ENCODE measurements at places on chromosomes 16 and 17. TPM values are rescaled to one million over a fixed set of nuclear protein-coding genes. Genes with fewer than 3 reads are reported as not detected.

NACA2 gene
- total RNA-seq, result not detected

KRTAP2-3 gene
- not detected for total RNA-seq

KRTAP9-8 gene
- total RNA-seq, result not detected

CD7 gene
- total RNA-seq, result 635 TPM

SCGB1C2 gene
- not detected for total RNA-seq

KRT25 gene
- not detected for total RNA-seq

CTRB1 gene
- total RNA-seq, result not detected

HNF1B gene
- not detected for total RNA-seq

CSF3 gene
- not detected for total RNA-seq

NPIPA2 gene
- total RNA-seq, result 4.1 TPM

COL1A1 gene
- 0.95 TPM for total RNA-seq

TOM1L1 gene
- total RNA-seq, result 1.3 TPM

CCDC78 gene
- 1.3 TPM for total RNA-seq

WNT9B gene
- not detected for total RNA-seq

DNA sequence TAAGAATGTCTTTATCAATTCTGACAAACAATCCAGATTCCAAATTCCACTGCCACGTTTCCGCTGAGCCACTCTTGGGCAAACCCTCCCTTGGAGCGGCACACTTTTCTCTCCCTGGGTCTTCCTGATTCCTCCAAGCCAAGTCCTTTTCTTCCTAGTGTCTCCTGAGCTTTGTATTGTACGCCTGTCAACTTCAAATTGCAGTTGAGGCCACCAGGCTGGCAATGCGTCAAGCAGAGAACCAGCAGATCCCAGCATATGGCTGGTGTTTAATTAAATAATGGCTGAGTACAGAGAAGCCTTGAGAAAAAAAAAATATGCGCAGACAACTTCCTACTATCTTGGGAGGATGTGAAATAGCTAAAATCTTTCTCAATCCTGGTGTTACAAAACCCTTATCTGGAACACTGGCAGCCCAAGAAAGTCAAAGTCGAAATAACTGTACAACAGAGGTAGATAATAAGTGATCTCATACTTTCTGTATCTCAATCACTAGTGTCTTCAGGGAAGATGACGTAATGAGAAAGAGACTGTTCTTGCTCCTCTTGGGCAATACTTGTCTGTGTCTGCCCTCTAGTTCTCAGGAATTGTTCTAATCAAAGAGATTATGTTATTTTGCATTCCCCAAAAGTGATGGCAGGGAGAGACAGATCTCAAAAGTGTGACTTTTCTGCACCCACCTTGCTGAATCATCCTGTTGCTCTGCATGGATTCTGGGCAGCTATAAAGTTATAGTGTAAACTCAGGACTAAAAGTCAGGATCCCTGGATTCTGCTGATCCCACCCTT lies 15.0 kb downstream of the SMIM36 start:
- no peak for DNase-seq

DNA sequence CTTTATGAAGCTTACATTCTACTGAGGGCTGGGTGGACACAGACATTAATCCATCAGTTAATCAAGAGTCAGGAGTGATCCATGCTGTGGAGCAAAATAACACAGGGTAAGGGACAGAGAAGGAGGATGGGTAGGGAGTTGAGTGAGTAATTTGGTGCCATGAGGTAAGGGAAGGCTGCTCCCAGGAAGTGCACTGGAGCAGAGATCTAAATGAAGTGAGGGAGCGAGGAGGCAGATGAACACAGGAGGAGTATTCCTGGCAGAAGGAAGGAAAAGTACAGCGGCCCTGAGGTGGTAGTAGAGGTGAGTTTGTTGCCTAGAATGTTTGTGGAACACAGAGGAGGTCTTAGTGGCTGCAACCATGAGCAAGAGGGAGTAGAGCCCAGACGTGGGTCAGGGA lies 34.8 kb downstream of the ASIC2 start:
- DNase-seq, result no peak

DNA sequence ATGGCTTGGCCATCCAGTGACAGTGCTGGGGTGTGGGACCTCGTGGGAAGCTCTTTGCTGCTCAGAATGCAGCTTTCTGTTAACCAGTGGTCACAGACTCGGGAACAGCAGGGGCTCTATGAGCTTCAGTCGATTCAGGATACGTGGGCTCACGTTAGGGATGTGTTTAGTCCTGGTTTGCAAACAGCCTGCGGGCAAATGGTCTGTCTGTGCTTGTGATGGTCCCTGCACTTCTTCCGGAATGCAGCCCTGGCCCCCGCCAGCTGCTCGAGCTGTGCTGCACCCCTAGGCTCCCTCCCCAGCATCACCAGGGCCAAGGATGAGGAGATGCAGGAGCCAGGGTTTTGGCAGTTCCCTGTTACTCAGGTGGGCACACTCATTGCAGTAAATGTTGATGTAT lies 172.8 kb upstream of the CHMP6 start:
- no peak for DNase-seq

GRCh38 chr17:10013365-10014112 lies 108.5 kb upstream of the RCVRN start:
- DNase-seq, result no peak

DNA sequence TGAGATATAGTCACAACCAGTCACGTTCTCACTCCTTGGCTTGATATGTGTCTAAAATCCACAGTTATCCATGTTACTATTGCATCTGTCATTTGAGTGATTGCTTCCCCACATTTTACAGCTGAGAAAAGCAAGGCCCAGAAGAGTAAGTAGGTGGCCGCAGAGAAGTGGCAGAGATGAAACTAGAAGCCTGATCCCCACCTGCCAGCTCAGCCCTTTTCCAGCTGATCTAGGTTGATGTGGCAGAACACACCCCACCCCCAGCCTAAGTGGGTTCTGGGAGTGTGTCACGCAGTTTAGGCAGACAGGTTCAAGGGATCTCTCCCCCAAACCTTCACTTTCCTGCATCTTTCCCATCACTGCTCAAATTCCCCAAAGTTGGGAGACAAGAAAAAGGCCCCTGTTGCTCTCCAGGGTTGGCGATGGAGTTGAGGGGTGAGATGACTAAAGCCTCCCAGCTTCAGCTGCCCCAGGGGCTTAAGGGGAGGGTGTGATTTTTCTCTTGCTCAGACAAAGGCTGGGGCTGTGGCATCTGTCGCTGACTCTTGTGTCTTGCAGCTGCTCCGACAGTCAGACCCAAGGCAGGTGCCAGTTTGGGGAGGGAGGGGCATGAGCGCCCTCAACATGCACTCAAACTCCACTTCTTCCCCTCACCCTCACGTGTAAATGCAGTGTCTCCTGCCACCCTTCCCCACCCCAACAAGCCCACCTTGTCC lies 48.9 kb upstream of the LHX1 start:
- no peak for DNase-seq

DNA sequence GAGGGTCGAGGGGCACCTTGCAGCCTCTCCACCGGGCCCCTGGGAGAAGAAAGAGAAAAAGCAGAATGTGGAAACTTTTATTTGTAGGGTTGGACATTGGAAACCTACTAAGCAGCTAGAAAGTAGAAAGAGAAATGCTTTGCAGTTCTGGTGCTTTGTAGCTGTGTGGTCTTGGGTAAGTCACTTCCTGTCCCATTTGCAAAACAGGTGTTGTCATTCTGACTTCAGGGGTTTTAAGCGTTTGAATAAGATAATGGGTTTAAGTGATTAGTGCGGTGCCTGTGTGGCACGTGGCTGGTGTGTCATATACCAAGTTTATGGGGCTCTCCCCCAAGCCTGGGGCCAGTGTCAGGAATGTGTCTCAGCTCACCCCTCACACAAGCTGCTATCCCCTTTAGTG lies 1.6 kb downstream of the CA4 start:
- DNase-seq, result peak; percentile 52

GRCh38 chr16:1771188-1771863 lies at the start of gene NME3:
TSS of gene NME3 (minus strand) at chr16:1771543. CDS start at chr16:1771534, 9 bp downstream.
- peak; percentile 81 for DNase-seq

- DNase-seq, result peak; percentile 67
Observed at GRCh38 chr17:43766413-43767052, 7.9 kb upstream of the SOST start.

- no peak for DNase-seq
Observed at GRCh38 chr17:29583324-29584248, 5.9 kb downstream of the GIT1 start.

GRCh38 chr16:177394-177822 lies 928 bp downstream of the HBA1 start:
- DNase-seq, result no peak

GRCh38 chr16:17072104-17072503 lies 398.7 kb downstream of the XYLT1 start:
- DNase-seq, result no peak

DNA sequence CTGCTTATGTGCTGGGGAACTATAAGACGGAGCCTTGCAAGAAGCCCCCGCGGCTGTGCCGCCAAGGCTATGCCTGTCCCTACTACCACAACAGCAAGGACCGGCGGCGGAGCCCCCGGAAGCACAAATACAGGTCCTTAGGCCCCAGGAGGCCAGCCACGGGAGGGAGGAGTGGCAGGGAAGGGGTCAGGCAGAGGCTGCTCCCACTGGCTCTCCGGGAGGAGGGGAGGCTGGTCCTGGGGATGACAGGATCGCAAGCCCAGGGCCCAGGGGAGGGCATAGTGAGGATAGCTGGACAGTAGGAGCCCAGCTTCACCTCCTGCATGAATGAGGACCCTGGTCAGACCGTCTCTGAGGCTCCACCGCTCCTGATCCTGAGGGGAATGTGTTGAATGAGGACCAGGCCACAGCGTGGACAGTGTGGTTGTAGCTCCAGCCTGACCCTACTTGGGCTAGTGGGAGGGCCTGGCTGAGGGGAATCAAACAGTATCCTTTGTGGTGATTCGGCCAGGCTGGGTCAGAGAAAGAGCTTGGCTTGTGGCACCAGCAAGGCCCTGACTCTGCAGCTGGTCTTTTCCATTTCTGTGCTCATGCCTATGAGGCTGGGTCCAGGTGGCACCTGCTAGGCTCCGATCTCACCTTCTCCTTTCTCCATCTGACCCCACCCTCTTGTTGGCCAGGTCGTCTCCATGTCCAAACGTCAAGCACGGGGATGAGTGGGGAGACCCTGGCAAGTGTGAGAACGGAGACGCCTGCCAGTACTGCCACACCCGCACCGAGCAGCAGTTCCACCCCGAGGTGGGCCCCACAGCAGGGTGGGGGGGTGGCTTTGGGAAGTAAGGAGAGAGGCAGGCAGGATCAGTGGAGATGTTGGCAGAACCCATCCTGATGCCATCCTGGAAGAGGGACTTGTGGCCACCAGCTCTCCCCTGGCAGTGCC lies 28.7 kb downstream of the UNK start:
- DNase-seq, result no peak

GRCh38 chr16:84925092-84925772 lies 86.1 kb downstream of the ZDHHC7 start:
- DNase-seq, result peak; percentile 77

- peak; percentile 31 for DNase-seq
Observed at GRCh38 chr17:57946798-57947358, 8.3 kb downstream of the CUEDC1 start.
